ENCODE measurements at places on chromosomes 5 and 9.

DNA sequence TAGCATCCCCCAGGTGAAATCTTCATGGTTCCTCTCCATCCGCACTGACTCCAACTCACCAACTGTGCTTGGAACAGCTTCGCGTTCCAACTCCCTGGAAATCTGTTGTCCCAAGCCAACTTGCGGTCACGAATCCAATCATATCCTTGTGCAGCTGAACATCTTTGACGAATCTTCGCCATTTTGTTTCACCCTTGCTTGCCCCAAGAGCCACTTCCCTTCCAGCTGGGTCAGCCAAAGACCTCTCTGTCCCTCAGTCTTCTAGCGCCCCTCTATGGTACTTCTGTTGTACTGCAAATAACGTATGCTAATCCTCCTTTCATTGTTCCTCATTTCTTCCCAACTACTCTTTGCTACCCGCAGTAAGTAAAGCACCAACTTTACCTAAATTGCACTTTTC, 61.0 kb upstream of the TARS1 start:
- no peak for DNase-seq

DNA sequence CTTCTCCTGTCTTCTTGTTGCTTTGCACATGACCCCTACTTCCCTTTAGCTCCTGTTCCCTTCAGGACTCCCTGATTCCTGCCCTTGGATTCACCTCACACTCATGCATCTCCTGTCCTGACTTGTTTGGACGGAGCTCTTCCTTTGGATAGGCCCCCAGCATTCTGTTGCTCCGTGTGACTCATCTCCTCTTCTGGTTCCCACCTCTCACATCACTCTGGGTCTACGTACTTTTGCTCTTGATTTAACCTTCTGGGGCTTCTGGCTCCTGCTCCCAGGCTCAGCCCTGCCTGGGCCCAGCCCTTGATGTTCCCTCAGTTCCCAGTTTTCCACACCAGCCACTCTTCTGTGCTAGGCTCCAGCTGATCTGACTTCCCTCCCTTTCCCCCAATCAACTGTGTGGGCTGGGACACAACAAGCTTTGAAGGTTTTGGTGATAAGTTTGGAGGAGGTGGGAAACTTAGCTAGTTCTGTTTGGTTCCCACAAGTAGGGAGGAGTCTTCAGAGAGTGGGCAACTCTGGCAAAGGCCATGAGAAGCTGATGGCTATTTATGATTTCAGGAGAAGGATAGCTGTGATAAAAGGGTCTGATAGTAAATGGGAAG, 331.5 kb downstream of the ARHGEF28 start:
- no peak for DNase-seq

DNA sequence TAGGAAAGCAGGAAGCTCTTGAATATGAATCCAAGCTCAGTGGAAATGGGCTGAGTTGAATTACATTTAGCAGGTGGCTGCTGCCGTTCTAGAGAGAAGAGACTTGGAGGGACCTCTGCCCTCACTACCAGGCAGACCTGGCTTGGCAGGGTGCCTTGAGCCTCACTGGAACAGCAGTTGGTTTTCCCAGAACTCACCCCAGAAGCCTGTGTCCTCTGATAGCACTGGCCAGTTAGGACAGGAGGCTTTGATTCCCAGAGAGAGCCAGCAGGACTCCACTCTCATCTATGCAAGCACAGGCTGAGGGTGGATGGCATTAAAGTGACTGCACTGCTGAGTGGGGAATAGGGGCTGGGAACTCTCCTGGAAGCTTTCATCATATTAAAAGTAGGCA, 54.8 kb downstream of the PWWP2A start:
- DNase-seq: no peak

GRCh38 chr9:72037571-72037970, 22.8 kb downstream of the C9orf57 start:
- no peak for DNase-seq

GRCh38 chr9:88781628-88782391, 209.5 kb upstream of the S1PR3 start:
- peak; percentile 8 for DNase-seq

DNA sequence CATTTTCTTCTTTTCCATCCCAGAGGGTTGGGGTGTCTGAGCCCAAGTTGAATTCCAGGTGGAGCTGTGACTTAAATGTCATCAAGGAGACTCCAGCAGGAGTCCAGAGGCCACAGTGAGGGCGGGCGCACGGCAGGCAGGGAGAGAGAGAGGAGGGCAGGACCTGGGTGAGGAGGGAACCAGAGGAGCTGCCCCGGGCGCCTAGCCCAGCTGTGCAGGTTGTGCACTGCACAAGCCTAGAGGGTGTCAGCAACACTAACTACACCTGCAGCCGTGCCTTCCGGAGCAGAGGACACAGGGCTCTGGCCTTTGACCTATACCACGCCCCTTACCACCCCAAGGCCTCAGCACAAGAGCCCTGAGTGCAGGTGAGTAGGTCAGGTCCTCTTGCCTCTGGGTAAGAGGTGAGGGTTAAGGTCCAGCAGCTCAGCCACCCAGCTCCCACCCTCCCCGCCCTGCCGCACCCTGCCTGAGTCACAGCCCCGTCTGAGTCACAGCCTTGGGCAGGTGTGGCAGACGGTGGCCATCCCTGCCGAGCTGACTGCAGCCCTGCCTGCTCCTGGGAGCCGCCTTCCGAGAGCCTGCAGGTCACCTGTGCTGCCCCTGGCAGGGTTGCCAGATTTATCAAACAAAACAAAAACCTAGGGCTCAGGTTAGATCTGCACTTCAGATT, 6.4 kb upstream of the AGPAT2 start:
- no peak for DNase-seq

DNA sequence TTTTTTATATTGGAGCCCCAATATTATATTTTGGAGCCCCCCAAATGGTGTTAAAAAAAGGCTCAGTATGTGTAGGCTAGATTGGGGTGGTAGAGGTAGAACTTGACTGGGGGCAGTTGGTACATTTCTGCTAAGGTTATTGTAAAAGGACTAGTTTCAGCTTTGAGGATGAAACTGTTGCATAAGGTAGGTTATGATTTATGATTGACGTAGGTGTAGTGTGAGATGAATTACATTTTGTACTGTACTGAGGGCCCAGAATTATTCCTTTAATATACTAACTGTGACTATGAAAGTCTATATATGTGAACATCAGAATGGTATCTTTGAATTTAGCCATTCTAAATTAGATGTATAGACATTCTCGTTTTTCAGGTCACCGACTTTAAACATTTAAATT, 3.6 kb downstream of the RIC1 start:
- DNase-seq: no peak

DNA sequence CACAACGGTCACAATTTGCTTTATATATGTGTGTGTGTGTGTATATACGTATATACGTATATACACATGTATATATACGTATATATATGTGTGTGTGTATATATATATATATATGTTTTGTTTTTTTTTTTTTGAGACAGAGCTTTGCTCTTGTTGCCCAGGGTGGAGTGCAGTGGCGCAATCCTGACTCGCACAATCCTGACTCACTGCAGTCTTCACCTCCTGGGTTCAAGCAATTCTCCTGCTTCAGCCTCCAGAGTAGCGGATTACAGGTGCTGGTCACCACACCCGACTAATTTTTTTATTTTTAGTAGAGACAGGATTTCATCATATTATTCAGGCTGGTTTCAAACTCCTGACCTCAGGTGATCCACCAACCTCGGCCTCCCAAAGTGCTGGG, 3.1 kb downstream of the RNF38 start:
- DNase-seq: no peak

DNA sequence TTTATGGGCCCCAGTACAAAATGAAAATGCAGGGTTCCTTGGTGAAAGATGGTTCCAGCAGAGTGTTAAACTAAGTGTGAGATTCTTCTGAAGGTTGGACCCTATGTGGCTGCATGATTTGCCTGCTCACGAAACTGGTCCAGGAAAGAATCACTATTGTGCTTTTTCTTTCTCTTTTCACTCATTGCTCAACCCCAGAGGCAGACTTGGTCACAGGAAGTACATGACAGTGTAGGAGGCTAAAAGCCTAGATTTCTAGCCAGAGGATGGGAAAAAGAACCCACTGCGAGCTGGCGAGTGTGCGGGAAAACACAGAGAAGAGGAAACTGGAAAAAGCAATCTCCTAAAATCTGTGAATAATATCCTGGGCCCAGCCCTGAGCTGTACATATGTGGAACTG, 18.6 kb downstream of the SLC36A2 start:
- no peak for DNase-seq

DNA sequence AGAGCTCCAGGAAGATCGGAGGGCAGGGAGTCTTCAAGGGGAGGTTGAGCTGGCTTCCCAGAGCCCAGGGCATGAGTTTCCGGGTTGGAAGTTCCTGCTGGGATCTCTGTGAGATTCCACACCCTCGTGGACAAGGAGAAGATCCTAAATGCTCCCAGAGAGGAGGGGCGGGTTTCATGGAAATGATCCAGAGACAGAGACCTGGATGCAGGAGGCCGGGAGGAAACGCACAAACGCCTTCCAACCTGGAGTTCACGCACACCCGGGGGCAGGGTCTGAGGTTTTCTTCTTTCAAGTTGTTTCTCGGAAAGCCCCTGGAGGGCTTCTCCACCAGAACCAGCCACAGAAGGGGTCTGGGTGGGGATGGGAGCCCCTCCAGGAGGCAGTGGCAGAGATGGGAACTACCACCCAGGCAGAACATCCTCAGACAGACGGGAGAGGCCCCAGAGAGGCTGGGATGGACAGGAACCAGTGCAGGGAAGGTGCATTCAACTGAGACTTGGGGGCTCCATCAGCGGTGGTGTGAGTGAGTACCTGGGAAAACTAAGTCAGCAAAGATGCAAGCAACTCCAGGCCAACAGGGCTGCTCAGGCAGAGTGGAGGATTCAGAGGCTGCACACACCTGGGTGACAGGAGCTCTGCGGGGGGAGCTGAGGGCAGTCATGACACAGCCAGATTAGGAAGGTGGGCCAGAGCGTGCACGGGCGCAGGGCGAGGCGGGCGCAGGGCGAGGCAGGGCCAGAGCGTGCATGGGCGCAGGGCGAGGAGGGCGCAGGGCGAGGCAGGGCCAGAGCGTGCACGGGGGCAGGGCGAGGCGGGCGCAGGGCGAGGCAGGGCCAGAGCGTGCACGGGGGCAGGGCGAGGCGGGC, 52.1 kb upstream of the EXOC3 start:
- no peak for DNase-seq

Data from NCI-H524 (cell line).